ENCODE measurements at places on chromosomes 6 and 20.
A peak's percentile ranks its signal among the peaks of the same experiment; 100 is the strongest.

- DNase-seq: no peak
These were observed 339.6 kb upstream of the PRDM1 start for GRCh38 chr6:105746509-105746908.

DNA sequence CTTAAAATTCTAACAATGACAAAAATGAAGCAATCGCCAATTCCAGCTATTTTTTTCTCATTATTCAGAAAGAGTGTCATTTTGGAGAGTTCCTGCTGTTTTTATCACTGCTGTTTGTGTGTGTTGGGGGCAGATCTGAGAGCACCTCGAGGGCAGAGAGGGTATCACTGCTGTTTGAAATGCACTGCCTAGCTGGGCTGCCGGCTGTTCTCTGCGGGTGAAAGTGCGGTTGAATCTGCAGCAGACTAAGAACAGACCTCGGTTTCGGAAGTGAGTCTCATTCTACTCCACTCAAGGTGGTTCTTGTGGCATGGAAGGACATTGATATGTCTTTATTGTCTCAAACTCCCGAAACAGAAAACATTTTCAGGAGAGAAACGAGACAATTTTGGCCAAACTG, 18.3 kb downstream of the INSM1 start:
- DNase-seq: no peak

DNA sequence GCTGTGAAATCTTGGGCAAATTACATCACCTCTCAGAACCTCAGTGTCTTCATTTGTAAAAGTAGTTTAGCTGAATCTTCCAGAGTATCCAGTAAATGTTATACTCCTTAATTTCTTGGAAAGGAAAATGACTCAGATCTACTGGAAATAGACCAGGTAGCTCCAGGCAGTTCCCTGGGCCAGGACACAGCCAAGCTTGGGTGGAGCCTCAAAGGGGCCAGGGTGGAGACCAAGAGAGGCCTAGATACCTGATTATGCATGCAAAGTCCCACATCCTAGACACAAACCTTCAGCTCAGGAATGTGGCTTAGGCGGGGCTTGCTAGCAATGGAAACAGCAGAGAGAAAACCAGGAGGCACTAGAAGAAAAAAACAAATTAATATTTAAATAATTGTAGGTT, 272.8 kb downstream of the MAFB start:
- DNase-seq: no peak

DNA sequence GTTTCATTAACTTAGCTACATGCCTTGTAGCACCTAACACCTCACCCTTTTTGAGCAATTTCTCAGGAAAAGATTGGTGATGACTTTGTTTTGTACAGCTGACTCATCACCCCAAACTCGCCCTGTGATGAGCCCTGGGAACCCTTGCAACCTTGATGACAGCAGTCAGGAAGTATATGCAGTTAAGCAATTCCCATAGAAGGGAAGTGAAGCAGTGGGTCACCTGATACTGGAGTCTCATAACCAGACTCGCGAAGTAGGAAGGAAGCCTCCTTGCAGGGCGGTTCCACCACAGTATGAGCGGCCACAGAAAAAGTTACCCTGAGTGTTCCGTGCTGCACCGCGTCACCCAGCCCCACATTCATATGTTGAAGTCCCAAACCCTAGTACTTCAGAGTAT, 82.0 kb upstream of the EDN1 start:
- DNase-seq: no peak

- no peak for DNase-seq
These were observed 184.3 kb downstream of the CARMIL1 start for GRCh38 chr6:25463441-25463840.

DNA sequence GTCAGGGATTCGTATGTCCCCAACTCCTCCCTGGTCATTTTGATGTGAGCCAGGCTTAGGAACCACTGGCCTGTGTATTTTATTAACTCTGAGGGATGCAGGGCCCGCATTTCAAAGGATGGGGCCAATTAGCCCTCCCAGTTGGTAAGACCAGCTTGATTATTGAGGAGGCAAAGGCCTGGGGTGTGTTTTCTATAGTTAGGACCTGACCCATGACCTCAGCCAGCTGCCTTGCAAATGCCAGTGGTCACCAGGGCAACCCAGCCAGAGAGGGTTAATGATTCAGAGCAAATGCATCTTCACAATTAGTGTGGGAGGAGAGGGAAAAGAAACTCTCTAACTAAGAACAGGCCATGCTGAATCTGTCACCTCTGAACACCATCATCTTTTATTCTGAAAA, 835.4 kb downstream of the MAFB start:
- DNase-seq: no peak

- no peak for DNase-seq
These were observed 100.2 kb downstream of the UST start for GRCh38 chr6:148846778-148847761.

DNA sequence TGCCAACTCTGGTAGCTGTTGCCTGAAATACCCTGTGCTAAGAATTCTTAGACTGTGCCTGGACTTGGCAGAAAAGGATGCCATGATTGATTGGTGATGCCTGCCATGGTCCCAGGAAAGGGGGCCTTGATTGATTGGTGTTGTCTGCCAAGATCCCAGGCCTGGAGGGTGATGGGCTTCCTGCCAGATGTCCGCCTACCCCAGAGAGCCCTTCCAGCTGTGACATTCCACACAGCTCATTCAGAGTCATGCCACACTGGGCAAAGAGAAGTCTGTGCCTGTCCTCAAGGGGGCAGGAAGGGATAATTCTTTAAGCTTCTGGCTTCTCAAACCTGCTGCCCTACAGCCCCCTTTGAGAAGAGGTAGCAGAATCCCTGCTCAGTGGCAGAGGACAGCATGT, 24.6 kb downstream of the RIMS4 start:
- DNase-seq: no peak

- DNase-seq: no peak
These were observed 4.5 kb upstream of the FOXC1 start for GRCh38 chr6:1605004-1605892.

DNA sequence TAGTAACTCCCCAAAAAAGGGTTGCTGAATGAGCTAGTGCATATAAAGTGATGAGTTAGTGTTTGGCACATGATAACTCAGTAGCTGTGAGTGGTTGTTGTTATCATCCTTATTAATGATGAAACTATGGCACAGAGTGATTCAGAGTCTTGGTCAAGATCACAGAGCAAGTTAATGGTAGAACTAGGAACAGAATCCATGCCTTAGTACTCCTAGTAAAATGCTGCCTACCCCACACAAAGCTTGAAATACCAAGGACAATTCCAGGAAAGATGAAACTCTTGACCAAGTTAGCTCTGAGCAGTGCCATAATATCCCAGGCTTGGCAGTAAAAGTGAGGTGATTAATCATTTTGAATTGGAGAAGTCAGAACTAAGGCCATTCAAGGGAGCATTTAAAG, 109.1 kb upstream of the ENPP5 start:
- no peak for DNase-seq

GRCh38 chr6:90765491-90765890, 178.6 kb upstream of the MAP3K7 start:
- no peak for DNase-seq

DNA sequence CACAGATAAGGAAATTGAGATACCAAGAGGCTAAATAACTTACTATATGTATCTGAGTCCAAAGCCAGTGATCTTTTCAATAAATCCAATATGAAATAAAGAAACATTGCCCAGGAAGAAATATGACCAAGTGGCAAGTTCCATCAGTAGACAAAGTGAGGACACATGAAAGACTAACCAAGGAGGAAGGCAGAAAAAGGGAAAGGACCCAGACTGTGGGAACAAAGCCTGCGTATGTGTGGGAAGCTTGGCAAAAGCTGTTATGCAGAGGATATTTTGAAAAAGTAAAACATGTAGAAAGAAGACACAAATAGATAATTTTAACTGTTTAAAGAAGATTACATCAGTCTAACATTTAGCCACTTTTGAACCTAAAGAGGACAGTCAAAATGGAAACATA, 264.4 kb upstream of the PRDM1 start:
- DNase-seq: no peak

- DNase-seq: peak; percentile 89
These were observed 20.1 kb upstream of the PLEKHG1 start for GRCh38 chr6:150579611-150580010.

- DNase-seq: no peak
These were observed 8.7 kb upstream of the GTF3C6 start for GRCh38 chr6:110949679-110950285.

- no peak for DNase-seq
These were observed 16.9 kb downstream of the TDRD6 start for GRCh38 chr6:46704562-46704961.

DNA sequence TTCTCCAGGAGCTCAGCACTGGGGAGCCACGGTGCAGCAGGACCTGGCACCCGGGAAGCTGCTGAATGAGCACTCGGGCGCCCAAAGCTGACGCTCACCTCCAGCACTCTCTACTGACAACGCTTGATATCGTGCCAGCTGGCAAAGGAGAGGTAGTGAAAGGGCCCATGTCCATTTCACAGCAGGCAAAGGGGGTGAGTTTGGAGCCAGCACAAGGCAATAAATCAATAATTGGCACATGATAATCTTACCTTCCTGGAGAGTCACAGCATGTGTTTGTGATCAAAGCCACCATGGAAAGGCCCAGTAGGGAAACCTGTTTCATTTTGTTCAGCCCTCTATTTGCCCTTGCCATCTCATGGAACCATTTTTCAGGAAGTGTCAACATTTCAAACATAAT, 23.3 kb upstream of the SMIM26 start:
- DNase-seq: no peak

DNA sequence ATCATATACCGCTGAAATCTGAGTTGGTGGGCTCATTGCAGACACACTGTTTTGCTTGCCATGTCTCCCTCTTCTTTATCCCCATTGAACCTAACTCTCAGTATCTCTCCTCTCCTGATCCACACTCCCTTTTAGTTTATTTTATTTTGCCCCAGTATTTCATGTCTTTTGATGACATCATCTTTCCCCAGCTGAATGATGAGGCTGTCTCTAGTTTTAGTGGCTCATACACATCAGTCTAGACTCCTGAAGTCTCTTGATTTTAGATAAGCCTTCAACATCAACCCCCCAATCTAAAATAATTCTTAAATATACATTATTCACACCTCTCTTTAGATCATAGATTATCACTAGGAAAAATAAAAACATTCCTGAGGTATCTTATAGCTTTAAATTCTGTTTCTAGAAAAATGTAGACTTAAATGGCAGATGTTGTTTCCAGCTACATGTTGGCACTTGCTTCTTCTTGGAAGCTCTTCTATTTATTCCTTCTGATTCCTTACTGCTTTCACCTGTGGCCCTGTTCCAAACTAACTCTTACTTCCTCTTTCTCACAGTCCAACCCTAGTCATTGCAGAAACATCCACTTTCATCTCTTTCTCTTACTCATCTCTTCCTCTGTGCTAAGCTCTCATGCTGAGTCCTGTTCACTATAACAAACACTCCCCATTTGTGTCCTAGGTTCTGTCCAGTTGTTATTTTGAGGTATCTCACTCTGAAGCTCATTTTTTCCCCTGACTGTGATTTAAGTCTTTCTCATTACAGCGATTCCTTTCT, 191.9 kb upstream of the SLC35B3 start:
- no peak for DNase-seq

- no peak for DNase-seq
These were observed 28.3 kb upstream of the FAM83C start for GRCh38 chr20:35320396-35321126.

DNA sequence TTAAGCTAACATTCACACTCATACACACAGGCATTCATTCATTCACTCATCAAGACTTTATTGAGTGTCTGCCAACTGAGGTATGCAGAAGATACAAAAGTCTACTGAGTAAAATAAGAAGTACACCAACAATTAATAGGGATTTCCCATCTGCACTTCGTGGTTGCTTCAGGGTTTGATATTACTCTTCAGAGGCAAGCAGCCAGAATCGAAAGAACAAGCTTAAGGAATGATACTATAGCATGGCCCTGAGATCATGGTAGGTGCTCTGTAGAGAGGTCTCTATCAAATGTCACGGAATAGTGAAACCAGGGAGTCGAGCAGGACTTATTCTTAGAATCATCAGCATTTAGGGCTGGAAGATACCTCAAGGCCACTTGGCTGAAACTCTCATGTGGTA, 135.4 kb downstream of the NRN1 start:
- DNase-seq: no peak

DNA sequence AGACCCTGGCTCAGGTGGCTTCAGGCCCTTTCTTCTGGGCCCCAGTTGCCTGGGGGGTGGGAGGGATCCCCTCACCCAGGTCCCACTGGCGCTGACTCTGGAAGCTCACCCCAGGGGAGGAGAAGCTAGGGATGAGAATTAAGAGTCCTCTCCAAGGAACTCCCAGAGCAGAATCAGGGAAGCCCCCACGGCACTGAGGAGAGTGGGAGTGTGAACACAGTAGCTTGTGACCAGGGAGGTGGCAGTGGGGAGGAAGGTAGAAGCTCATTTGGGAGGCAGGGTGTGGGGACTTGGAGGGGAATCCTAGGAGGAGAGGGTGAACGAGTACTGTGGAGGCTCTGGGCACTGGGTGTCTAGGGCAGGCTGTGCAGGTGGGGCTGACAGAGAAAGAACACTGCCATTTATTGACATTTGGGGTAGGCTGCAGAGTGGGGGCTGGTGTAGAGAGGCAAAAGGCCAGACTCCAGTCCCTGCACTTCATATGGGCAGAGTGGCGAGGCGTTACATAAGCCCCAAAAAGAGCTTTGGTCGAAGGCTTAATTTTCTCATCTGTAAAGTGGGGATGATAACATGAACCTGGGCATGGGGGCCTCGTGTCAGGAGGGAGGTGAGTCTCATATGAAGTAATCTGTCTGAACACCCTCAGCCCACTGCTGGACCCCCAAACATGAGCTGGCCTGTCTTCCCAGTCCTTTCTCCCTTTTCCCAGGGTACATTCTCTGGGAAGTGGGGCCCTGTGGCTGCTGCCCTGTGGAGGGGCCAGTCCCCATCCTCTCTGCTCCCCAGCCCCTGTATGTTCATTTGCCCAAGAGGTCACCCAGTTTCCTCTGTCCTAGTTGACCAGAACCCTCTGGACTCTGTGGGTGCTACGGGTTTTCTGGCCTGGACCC, 80.5 kb downstream of the VEGFA start:
- no peak for DNase-seq

DNA sequence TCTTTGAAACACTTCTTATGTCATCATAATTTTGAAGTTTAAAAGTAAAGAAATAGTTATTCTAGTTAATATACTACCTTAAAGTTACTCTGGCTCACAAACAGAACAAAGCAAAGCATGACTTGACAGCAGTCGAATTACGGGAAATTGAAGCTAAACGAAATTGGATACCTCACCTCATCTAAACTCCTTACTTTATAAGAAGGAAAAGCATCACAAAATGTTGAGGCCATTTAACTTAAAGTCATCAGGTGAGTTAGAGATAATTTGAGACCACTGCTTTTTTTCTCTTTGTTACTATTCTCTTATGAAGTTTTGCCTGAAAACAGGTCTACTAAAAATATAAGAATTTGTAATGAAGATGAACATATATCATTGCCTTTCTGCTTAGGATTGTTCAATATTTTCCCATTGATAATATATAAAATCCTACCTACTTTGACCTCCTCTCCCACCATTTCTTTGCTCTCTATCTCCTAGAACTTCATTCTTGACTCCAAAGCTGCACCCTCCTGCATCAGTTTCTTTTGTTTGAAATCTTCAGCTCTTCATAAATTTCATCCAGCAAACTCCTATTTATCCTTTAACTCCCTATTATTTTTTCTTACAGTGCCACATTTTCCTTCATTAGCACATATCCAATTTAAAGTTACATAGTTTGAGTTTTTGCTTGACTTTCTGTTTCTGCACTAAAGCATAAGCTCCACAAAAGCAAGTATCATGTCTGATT, 510.7 kb upstream of the ZNF337 start:
- no peak for DNase-seq

Data from posterior cingulate gyrus (tissue), 11 donors.